ENCODE measurements at places on chromosomes 16 and 17.

DNA sequence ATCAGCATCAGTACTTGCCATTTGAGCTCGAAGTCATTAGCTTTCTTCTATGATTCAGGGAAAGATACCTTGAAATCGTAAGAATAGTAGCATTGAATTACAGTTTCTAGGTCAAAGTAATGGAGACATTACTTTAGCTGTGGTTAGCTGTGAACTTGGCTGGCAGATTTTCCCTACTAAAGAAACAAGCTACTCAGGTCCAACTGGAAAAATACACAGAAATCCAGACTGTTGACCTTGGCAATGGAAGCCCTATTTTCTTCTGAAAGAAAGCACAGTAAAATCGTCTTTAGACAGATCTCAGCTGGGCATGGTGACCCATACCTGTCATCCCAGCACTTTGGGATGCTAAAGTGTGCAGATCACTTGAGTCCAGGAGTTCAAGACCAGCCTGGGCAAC lies 13.4 kb upstream of the DNAJA2 start:
- DNase-seq: no peak

DNA sequence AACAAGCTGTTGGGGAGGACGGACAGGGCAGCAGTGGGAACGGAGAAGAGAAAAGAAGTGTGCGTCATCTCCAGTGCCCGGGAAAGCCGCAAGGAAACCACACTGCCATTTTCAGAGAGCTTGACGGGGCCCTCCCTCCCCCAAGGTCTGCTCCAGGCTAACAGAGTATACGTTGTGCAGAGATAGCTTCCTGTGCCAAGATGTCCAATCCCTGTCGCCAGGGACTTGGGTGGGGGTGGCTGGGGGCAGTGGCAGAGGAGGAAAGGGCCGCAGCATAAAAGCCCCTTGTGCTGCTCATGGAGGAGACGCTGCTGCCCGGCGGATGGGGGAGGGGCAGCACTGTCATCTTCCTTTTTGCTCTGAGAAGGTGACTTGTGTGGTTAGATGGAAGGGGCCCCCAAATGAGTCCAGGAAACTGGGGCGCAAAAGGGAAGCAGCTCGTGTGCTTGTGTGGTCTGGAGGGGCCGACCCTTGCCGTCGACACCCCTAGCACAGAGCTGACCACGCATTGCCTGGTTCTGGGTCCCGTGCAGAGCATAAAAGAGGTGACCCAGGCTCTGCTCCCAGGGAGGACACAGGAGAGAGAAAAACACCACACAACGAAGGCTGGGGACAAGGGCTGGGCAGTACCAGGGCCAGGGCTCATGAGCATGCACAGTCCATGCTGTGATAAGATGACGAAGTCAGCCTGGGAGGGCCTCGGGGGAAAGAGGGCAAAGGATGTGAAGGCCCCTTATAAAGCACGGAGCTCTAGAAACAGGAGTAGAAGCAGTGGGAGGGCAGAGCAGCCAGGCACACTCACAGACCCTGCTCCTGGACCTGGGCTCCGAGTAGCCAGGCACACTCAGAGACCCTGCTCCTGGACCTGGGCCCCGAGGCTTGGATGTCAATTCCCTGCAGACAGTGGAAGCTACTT lies 372.7 kb downstream of the SLC39A11 start:
- no peak for DNase-seq

DNA sequence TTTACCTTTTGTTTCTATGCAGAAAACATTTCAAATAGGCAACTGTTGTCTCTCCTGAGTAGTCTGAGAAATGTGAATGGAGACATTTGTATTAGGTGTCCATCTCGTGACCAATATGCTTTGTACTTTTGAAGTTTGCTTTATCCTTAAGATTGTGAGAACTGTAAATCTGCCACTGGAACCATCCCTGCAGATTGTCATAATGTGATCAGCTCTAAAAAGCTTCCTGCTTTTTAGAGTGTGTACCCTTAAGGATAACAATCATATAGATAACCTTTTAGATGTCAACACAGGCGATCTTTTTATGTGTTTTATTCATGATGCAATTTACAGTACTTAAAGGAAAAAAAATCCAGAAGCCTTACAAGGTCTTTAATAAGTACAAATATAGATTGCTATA lies 63.5 kb downstream of the PRKCA start:
- no peak for DNase-seq

DNA sequence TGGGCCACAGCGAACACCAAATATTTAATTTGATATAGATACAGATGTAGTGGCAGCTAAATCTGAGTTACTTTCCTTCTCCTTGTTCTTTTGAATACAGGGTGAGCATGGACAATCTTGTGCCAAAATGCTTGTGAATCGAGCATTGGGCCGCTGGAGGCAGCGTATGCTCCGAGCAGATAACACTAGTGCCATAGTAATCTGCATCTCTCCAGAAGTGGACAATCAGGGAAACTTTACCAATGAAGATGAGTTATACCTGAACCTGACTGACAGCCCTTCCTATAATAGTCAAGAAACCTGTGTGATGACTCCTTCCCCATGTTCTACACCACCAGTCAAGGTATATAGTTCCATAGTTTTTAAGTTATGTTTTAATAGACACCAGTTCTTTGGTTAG lies 21.2 kb upstream of the BCAS3 start:
- DNase-seq: no peak

DNA sequence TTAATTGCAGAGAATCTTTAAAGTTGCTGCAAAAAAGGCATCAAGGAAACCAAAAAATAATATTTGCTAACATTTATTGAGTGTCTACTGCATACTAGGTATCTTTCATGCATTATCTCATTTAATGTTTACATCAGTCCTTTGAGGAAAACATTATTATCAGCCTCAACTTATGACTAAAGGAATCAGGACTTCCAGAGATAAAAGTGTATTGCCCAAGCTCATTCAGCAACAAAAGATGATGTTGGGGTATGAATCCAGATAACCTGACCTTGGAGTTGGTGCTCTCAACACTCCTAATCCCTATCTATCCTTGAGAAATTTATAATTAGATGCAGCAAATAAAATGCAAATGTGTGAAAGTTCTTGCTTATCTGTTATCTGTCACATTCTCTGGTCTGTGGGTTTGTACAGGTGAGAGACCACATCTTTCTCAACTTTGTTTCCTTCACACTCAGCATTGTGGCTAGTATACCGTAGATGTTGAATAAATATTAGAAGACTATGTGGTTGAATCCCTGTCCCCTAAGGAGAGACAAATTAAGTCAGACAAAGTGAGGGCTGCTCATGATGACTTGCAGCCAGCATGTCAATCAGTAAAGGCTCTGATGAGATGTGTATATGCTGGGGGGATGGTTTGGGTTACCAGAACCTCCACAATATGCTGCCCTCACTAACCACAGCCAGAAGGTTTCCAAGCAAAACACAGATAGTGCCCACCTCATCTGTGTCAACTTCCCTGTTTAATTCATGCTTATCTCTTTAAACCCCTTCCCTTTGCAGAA lies 82.6 kb downstream of the NOG start:
- DNase-seq: no peak

DNA sequence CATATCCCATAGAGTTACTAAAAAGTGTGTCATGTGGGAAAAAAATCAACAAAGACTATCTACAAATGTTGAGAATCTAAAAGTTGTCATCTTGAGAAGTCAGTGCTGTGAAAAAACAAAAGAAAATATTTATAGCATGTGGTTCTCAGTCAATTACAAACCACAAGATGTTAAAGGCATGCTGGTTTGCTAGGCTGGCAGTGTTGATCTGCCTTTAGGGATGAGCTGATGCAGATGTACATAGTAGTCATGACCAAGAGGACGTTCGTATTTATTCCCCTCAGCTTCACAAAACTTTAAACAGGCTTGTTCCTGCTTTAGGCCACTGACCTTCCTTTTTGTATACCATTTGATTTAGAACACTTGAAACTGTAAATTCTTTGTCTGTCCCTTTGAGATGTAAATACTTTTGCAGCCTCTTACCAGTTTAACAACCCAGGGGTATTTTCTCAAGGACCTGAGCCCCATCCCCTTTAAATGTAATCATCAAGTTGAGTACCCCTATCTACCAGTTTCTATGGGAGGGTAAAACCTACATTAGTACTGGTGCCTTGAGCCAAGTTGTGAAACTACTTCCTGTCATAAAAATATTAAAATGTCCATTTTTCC lies 446.6 kb downstream of the KCNJ18 start:
- DNase-seq: no peak

- DNase-seq: no peak
Measured at GRCh38 chr16:9232102-9232770, 140.8 kb downstream of the HAPSTR1 start.

DNA sequence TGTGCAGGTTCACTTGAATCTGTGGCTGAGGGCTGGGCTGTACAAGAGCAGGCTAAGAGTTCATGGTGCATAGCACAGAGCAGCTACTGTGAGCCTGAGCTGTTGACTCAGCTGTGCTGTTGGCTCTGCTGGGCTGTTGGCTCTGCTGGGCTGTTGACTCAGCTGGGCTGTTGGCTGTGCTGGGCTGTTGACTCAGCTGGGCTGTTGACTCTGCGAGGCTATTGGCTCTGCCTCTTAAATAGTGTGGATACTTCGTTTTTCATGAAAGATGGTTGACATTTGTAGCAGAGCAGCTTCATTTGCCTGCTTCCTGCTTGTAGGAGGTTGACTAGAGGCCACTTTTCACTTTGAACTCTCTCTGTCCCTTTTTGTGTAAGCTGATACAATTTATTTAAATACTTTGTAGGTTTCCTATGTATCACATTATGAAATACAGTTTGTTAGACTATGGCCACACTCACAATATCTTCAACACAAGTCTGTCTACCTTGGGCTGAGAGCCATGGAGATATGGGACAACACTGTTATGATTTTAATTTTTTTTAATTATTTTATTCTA lies 40.3 kb upstream of the CCNF start:
- no peak for DNase-seq

DNA sequence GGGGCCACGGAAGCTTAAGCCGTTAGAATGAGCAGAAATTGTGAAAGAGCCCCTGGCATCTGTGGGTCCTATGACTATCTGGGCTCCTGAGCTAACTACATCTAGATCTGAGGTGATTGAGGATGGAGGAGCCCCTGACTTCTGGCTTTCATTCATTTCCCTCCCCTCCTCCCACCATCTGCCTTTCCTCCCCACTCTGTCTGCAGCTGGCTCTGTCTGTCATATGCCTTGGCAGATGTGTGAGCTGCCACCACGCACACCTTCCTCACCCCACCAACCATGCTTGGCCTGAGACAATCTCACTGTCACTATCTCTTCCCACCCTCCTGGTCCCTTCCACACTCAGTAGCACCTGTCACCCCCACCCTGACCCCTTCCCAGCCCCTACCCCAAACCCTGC lies 5.1 kb downstream of the CD300E start:
- DNase-seq: no peak

GRCh38 chr16:57997176-57997527 lies 3.3 kb downstream of the ZNF319 start:
- no peak for DNase-seq

DNA sequence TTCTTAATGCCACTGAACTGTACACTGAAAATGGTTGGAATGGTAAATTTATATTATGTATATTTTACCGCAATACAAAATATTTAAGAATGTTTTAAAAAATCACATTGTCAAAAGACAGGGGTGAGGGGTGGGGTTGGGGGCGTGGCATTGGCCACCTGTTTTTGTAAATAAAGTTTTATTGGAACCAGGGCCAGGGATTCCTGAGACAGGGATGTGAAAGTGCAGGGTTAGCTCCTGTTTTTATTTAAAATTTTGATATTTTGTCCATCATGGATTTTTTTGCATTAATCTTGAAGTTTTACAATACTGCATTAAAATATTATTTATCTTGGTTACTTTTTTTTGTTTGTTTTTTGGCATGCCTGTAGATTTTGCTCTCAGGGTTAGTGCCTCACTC lies 2.3 kb upstream of the FA2H start:
- no peak for DNase-seq

GRCh38 chr17:21297597-21297996 lies 13.1 kb downstream of the MAP2K3 start:
- DNase-seq: no peak

DNA sequence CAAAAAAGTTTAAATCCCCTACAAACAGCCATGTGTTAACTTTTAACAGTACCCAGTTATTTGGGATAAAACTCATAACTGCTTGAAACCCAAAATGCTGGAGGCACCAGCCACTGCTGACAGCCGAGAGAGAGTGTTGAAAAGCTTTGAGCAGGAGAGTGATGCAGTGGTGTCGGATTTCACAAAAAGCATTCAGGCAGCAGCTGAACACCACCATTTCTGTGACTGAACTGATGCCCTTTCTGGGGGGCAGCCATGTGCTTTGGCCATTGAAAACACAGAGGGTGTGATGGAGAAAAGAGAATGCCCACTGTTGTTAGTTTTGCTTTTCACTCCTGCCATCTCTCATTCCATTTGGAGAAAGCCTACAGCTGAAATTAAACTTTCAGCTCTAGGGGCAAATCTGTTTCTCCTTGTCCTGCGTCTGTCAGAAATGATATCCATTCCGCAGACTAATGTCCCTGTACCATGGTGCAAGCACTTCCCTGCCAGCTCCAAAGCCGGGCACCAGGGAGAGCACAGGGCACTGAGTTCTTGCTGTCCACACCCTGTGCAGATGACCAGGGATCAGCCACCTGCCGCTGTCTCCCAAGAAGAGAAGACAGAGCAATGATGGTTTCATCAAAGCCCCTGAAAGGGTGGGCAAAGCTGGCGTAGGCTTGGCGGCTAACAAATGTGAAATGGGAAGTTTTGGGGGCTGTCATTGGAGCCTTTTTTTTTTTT lies 16.6 kb upstream of the MLYCD start:
- DNase-seq: no peak

DNA sequence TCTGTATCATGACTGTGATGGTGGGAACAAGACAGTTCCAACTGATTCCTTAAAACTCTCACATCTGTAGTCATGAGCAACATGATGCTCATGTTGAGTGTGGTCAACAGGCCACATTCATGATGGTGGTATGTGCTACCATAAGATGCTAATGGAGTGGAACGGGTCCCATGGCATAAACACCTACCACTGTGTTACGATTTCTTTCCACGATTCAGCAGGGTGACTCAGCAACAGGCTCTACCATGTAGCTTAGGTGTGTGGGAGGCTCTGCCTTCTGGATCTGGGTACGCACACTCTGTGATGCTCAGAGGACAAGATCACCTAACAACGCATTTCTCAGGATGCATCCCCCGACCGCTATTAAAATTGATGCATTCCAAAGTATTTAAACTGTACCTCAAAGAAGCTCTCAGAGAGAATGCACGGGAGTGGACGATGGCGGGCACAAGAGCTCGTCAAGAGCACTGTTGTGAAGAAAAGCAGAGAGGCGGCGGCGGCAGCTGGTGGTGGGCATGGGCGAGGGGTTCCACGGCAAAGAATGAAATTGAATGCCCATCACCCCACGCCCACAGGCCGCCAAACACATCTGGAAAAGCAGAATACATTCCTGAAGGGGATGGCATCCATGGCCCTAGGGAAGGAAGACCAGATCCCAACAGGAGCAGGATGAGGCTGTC lies 133.3 kb downstream of the ZNF778 start:
- DNase-seq: no peak
